ENCODE measurements at places on chromosomes 16 and 17. TPM values are rescaled to one million over a fixed set of nuclear protein-coding genes. Genes with fewer than 3 reads are reported as not detected.

IGF2BP1 gene
- 3.4 TPM for total RNA-seq

TEX14 gene
- total RNA-seq = not detected

CDK5R1 gene
- 7.7 TPM for total RNA-seq

CHST5 gene
- total RNA-seq = not detected

HEATR9 gene
- total RNA-seq = not detected

SCGB1C2 gene
- not detected for total RNA-seq

PPY gene
- total RNA-seq = not detected

NFATC2IP gene
- 17.4 TPM for total RNA-seq

C16orf96 gene
- total RNA-seq = not detected

EDC4 gene
- total RNA-seq = 46.6 TPM

CDC27 gene
- total RNA-seq = 54.0 TPM

CES4A gene
- 0.65 TPM for total RNA-seq

MT1M gene
- total RNA-seq = not detected

STX1B gene
- 1.1 TPM for total RNA-seq

IL34 gene
- 0.63 TPM for total RNA-seq

TPSD1 gene
- total RNA-seq = not detected

GCGR gene
- total RNA-seq = not detected

TM4SF5 gene
- total RNA-seq = not detected

SLC16A3 gene
- 274 TPM for total RNA-seq

OTOP3 gene
- total RNA-seq = 0.14 TPM

SOST gene
- not detected for total RNA-seq

CHCT1 gene
- total RNA-seq = not detected

TLCD3B gene
- 0.14 TPM for total RNA-seq

SOX15 gene
- 162 TPM for total RNA-seq

CCL17 gene
- not detected for total RNA-seq

ADORA2B gene
- total RNA-seq = 41.3 TPM

SULT1A4 gene
- 2.3 TPM for total RNA-seq

HID1 gene
- 9.2 TPM for total RNA-seq

Data from airway epithelial cell (primary cell).